GM20000 (cell line): ENCODE measurements at places on chromosomes 3 and 15.
A peak's percentile ranks its signal among the peaks of the same experiment; 100 is the strongest.

DNA sequence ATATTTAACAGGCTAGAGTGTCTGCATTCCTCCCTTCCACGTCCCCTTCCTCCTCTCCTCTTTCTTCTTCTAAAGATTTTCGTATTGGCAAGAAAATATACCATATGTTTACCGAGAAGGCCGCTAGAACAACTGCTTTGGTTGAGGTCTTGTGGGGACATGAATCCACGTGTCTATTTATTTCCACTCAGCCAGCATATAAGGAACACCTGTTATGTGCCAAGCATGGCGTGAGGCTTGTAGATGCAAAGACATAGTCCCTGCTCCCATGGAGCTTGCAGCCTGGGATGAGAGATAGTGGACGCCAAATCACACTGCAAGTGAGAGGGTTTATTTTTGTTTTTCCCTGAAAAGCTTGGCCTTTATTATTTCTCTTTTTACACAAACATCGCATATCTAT is 57.1 kb downstream of the SLC7A14 start:
- no peak for DNase-seq

DNA sequence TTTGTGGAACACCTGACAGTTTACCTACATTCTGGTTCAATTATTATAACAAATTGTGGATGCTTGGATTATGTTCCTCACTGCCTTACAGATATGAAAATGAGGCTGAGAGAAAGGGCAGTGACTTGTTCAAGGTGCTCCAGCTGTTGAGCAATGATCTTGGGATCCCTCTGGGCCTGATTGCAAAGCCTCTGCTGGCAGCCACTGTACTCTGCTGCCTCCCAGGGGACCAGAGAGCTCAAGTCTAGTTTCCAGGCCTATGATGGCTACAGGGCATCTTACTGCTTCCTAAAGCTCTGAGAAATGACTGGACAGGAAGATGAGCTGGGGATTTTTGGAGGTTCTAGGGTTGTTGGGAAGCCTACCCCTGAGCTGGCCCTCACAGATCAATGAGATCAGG is 2.3 kb upstream of the SHC4 start:
- DNase-seq = peak; percentile 48

GRCh38 chr15:101054116-101054515 is 135.0 kb downstream of the LRRK1 start:
- no peak for DNase-seq

- DNase-seq = no peak
Measured at GRCh38 chr3:87052499-87053260, 61.7 kb upstream of the VGLL3 start.

- no peak for DNase-seq
Measured at GRCh38 chr3:83807511-83807910, 1151.3 kb upstream of the CADM2 start.

DNA sequence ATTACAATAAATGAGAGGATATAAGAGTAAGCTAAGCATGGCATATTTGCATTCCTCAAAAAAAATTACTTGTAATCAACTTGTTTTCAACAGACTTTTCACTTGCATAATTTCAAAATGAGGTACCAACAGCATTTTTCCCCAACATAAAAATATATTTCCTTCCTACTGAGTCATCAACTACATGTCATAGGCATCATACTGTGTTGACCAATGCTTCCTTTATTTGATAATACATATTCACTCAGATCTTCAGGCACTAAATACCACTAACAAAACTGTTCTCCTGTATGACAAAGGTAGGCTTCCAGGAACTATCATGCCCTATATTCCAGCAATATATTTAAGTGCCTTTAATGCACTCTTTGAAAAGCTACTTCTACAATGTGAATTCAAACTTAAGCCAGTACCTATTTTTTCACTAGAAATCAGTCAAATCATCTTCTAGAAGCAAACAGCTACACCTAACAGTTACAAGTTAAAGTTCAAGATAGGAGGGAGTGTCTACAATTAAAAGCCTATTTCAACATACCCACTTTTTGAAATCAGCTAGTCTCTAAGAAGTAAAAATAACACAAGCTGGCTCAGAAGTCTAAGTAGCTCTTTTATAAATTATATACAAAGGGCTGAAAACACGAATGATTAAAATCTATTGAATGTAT is 11.3 kb downstream of the ADAM10 start:
- no peak for DNase-seq

DNA sequence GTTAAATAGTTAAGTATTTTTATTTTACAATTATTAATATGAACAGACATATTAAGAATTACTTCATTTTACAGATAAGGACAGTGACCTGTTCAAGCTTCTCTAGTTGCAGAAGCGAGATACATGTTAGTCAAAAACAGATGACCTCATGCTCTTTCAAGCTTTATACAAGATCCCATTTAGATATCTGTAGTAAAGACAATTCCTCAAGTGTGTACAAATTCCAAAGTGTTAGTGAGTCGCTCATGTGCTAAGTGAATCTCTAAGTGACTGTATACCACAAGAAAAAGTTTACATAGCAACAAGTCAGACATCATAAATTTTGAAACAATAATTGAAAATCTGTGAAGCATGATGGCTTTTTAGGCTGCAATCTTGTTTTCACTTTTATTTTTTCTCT is 293.8 kb downstream of the ROBO1 start:
- no peak for DNase-seq

- no peak for DNase-seq
Measured at GRCh38 chr3:30685267-30685667, 78.9 kb downstream of the TGFBR2 start.

GRCh38 chr3:107992976-107993684 is 97.7 kb downstream of the CD47 start:
- no peak for DNase-seq

DNA sequence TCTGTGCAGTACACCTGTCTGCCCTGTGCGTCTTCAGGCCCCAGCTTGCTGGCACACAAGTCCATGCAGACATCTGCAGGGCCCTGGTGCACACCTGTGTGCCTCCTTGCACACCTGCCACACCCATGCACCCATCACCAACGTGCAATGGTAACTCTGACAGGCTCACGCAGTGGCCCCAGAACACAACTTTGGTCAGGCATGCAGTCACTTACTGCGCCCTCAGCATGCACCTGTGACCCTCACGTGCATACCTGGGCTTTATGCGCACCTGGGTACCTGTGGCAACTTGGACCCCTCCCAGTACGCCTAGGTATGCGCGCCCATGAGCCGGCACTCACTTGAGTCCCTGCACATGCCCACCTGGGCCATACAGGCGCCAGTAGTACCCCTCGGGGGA is 1.7 kb downstream of the PLXND1 start:
- DNase-seq = no peak

- DNase-seq = no peak
Measured at GRCh38 chr3:61947456-61947855, 386.1 kb downstream of the PTPRG start.

- no peak for DNase-seq
Measured at GRCh38 chr3:127855246-127855645, 32.9 kb upstream of the MGLL start.

DNA sequence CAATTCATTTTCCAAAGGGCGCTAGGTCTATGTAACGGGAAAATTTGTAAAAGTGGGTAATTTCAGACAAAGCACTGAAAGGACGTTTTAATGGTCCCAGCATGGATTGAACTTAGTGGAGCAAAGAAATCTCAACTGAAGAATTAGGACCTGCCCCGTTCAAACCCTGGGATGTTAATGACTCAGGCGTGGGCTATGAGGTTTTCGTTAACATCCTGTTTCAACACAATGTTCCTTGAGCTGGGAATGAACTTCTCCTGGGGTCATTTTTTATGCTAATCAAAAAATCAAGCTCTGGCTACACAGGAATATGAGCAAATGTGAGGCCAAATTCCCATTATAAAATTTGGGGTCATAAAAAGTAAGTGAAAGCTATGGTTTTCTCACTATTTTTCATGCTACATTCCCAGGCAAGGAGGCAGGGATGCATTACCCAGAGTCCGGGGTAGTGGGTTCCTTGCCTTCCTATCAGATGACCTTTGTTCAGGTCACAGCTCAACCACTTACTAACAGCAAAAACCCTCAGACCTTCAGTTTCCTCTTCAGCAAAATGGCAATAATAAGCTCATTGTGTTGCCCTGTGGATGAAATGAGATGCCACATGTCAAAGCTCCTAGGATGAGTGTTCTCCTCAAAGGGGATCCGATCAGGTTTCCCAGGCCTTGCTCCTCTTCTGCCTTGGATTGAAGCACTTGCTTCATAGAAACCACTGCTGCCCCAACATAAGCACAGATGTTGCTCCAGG is 271.4 kb downstream of the ARRDC4 start:
- no peak for DNase-seq

- peak; percentile 80 for DNase-seq
Measured at GRCh38 chr3:181711325-181712135, at the start of gene SOX2. Gene SOX2, plus strand, starts transcription at chr3:181711925. Its CDS starts 436 bp downstream, at chr3:181712361.

GRCh38 chr3:150515210-150515609 is 31.1 kb downstream of the SERP1 start:
- no peak for DNase-seq

GRCh38 chr3:165884518-165884917 is 47.3 kb upstream of the BCHE start:
- no peak for DNase-seq

DNA sequence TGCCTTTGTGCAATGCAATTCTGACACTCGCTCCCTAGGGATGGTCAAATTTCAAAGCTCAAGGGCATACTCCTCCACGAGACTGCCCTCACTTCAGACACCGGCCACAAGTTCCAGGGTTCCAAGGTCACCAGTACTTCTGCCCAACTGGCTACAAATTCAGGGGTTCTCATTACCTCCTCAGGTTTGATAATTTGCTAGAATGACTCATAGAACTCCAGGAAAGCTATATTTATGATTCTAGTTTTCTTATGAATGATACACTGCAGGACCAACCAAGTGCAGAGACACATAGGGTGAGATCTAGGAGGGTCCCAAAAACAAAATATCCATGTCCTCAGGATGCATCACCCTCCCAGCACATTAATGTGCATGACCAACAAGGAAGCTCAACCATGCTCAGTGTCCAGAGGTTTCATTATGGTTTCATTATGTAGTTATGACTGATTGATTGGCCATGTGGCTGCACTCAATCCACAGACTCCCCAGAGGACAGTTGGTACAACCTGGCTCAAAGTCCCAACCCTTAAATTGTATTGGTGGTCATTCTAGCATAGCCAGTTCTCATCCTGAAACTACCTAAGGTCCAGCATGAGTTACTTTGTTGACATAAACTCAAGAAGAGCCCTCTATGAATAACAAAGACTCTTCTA is 170.4 kb upstream of the LRRN1 start:
- DNase-seq = no peak

GRCh38 chr3:32467333-32468070 is 35.1 kb downstream of the CMTM6 start:
- peak; percentile 86 for DNase-seq

DNA sequence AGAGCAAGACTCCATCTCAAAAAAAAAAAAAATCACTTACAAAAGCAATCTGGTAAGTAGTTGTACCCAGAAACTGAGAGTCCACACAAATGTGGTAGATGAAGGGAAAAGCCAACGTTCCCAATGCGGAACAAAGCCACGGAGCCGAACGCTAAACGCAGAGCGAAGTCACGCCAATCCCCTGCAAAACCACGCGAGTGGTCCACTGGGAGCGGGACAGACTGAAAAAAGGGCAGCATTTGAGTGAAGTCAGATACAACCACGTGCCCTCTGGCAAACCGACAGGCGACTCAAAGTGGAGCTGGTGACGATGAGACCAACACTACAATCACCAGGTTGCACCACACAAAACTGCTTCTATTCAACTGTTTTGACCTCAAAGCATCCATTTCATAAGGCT is 246.1 kb upstream of the LYSMD4 start:
- DNase-seq = no peak

GRCh38 chr15:40859206-40859851 is 14.7 kb downstream of the RHOV start:
- peak; percentile 85 for DNase-seq

- no peak for DNase-seq
Measured at GRCh38 chr15:52306270-52306669, 10.7 kb upstream of the MYO5C start.

GRCh38 chr15:64857421-64857820 is 15.7 kb downstream of the PLEKHO2 start:
- DNase-seq = no peak

- peak; percentile 59 for DNase-seq
Measured at GRCh38 chr15:90190606-90191343, 10.4 kb upstream of the SEMA4B start.

GRCh38 chr3:157087373-157087772 is 72.6 kb downstream of the CCNL1 start:
- no peak for DNase-seq

- DNase-seq = no peak
Measured at GRCh38 chr15:90838139-90838538, 30.2 kb upstream of the FURIN start.

GRCh38 chr3:37387462-37387861 is 213.1 kb upstream of the LRRFIP2 start:
- no peak for DNase-seq

DNA sequence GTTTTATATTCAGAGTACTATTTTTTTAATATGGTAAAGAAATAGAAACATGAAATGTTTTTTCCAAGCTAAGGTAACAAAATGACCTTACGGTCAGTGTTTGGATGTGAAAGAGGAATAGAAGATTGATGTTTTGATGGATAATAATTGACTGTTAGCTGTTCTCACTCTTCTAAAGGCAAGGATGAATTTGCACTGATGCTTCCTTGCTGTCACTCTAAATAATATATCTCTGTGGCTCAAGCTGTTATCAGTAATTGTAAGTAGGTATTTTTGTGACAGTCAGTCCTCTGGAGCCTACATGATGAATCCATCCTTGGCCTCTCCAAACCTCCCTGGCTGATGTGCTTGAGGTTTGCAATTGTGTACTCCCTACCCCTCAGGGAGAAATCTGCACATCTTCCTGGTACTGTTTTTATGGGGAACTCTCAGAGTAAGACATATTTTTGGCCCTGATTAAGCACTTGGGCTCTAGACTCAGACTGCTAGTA is 283.7 kb downstream of the NLGN1 start:
- DNase-seq = no peak

GRCh38 chr15:50828610-50829206 is 63.2 kb upstream of the SPPL2A start:
- no peak for DNase-seq

GRCh38 chr3:187280644-187281043 is 10.9 kb downstream of the MASP1 start:
- DNase-seq = no peak

DNA sequence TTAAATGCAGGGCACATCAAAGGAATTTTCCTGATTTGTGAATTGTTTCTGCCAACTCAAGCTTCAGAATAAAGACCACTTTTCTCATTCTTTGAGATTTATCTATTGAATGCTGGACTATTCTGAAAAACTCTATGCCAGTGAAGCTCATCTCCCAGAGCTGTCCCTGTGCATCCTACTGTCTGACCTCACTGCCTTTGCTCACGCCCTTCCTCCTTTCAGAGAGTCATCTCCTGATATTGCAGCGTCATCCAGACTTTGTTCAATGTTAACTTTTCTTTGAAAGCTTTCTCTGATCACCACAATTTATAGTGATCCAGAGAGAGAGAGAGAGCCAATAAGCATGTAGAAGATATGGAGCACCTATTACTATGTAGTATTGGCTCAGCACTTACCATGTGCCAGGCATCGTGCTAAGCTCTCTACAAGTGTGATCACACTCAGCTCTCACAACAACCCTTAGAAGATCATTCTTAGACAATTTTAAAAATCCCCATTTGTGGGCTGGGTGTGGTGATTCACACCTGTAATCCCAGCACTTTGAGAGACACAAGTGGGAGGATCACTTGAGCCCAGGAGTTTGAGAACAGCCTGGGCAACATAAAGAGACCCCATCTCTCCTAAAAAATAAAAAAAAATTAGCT is 30.2 kb upstream of the TLE3 start:
- no peak for DNase-seq
